Choroid plexus epithelial cell (primary cell): ENCODE measurements at places on chromosomes 13 and 19.

DNA sequence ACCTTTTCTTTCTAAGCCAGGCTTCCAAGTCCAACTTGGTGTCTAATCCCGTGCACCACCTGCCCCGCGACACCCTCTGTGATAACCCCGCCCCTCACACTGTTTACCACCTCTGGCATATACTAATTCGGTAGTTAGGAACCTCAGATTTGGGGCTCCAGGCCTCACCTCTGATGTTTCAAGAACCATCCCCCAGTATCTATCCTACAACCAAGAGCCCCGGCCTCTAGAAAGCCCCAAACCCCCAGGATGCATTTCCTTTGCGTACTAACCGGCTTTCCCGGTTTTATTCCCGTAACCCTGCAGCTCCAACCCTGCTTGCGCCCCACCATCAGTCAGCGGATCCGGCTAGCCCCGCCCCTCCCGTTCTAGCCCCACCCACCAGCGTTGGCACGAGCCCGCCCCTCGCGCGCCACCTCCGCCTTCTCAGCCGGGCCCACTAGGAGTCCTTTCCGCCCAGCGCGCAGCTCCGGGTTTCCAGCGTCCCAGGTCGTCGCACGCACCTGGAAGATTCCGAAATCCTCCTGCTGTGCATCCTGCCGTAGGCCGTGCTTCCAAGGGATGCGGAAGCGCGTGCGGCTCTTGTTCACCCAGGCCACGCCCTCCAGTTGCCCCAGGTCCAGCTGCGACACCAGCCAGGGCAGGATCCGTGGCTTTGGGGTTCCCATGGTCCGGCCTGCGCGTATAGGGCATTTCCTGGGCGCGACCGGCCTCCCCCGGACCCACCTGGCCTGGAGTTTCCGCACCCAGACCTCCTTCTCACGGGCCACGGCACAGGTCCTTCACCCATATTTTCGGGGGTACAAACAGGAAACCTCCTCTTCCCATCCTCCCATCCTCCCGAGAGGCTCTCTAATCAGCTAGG is 1.3 kb downstream of the IRF3 start:
- DNase-seq, result peak; percentile 80

GRCh38 chr13:47826471-47826870 is 174.6 kb downstream of the SUCLA2 start:
- peak; percentile 94 for DNase-seq

GRCh38 chr19:57263244-57263741 is 17.0 kb upstream of the ZNF460 start:
- no peak for DNase-seq

- DNase-seq, result peak; percentile 50
Observed at GRCh38 chr19:10074153-10074552, 12.0 kb upstream of the SHFL start.

DNA sequence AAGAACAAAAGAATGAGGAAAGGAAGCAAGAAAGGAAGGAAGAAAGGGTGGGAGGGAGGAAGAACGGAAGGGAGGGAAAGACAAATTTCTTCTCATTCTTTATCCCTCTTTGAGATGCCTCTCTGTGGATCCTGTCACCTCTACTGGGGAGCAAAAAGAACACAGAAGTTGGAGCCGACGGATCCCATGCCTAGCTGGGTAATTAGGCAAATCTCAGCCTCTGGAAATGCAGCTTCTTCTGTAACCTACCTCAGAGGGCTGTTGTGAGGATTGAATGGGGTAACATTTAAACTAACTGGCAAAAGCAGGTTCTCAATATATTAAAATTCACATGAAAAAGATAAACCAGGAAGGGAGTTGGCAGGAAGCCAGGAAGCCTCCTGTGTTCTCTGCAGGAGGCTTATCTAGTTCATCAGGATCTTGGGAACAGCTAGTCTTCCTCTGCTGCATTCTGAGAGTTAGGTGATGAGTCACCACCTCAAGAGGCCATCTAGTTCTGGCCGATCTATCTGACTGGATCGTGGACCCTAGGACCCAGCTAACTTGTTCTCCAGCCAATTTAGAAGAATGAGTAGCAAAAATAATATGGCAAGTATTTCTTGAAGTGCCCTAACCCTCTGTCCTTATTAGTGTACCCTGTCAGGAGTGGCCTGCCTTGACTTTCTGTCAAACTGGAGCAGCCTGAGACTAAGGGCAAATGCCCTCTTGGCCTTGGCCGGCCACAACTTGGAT is 15.2 kb upstream of the CPB2 start:
- peak; percentile 72 for DNase-seq

GRCh38 chr13:56187331-56187730 is 953.4 kb upstream of the PRR20A start:
- DNase-seq, result no peak

GRCh38 chr13:99075268-99076191 is 97.7 kb upstream of the DOCK9 start:
- DNase-seq, result no peak

- DNase-seq, result no peak
Observed at GRCh38 chr19:41297628-41298347, 12.2 kb upstream of the CCDC97 start.

DNA sequence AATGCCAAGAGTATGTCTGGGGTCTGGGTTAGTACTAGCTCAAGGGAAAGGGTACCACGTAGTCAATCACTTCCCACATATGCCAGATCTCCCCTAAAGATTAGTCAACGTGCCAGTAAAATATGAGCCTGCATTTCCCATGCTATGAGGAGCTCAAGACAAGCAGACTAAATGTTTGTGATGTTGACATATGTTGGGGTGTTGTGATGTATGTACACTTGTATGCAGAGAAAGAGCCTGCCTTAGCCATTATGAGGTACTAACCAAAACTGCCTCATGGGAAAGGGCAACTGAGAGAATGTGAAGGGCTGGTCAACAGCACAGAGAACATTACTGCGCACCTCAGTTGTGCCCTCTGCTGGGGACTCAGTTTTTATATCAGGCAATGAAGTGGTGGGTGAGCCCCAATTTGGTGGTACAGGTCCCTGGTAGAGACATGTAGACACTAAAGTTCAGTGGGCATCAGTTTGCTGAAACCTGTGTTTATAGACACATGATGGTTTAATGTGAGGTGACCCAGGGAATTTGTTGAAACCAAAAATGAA is 287.0 kb downstream of the DCT start:
- peak; percentile 63 for DNase-seq

DNA sequence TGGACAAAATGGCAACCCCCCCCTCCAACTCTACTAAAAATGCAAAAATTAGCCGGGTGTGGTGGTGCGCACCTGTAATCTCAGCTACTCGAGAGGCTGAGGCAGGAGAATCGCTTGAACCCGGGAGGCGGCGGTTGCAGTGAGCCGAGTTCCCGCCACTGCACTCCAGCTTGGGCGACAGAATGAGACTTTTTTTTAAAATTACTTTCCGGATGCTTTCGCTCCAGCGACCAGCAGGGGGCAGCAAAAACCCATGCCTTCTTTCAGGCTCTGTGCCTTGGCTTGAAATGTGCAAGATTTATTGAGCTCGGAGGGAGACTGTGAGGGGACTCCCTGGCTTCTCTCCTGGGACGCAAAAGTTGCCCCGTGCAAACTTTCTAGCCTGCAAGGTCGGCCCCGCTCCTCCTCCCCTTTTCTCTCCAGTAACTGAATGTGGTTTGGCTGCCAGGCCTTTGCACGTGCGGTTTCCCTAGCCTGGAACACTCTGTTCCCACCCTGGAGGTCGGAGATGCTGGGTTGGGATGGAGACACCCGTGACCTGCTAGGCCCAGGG is 61.4 kb upstream of the NFIC start:
- DNase-seq, result peak; percentile 73

GRCh38 chr13:98232456-98232855 is 55.4 kb upstream of the RNF113B start:
- peak; percentile 32 for DNase-seq

GRCh38 chr19:958967-959855 is 24.9 kb upstream of the WDR18 start:
- peak; percentile 58 for DNase-seq

DNA sequence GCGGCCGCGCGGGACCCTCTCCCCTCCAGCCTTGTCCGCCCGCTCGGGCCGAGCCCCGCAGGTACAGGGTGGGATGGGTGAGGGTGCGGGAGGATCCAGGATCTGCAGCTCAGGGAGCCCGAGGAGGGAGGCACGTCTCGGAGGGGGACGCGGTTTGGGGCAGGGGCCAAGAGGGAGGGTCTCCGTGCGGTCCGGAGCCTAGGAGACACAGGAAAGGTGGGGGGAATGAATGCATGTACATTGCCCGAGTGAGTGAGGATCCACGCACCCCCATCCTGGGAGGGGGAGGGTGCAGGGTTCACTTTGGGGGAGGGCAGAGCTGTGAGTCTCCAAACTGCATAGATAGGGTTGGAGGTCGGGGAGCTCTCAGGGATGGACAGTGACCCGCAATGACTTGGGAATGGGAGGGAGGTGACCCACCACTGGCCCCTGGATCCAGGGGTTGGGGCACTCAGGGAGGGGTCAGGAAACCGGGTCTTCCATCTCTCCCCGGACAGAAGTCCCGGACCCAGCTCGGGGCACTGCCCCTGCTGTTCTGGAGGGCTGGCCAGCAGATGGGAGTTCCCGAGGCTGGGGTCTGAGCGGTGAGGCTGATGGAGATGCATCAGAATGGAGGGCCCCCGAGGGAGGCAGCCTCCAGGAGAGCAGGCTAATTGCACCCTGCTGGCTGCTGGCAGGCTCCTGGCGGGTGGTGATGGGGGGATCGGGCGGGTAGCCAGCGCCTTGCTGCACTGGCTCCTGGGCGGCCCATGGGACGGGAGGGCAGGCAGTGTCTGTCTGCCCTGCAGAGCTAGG is 547 bp downstream of the KCNN1 start:
- DNase-seq, result no peak

DNA sequence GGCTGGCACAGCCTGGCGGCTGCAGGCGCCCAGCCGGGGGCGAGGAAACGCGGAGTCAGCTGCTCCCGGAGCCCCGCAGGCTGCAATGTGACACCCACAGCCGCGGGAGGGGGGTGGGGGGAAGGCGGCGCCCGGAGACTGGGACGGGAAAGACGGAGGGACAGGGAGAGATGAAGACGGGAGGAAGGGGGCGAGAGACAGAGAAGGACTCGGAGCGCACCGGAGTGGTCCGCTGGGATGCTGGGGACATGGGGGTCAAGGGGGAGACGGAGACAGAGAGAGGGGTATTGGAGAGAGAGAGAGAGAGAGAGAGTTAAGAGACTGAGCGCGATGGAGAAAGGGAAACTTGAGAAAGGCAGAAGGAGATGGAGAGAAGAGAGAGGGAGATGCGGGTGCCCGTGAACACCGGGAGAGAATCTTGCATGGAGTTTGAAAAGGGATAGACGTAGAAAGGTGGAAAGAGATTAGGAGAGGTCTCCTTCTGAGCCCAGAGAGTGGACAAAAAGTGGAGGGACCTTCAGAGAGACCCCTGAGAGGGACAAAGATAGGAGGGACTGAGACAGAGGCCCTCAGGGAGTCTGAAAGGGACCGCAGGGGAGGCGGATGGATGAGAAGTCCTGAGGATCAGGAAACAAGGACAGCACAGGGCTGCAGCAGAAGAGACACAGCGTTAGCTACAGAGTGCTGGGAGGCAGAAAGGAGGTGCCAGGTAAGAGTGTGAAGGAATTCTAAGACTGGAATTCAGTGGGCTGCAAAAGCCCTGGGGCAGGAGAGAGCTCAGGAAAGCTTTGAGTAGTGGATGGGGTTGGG is 1.0 kb downstream of the SCN1B start:
- peak; percentile 44 for DNase-seq

DNA sequence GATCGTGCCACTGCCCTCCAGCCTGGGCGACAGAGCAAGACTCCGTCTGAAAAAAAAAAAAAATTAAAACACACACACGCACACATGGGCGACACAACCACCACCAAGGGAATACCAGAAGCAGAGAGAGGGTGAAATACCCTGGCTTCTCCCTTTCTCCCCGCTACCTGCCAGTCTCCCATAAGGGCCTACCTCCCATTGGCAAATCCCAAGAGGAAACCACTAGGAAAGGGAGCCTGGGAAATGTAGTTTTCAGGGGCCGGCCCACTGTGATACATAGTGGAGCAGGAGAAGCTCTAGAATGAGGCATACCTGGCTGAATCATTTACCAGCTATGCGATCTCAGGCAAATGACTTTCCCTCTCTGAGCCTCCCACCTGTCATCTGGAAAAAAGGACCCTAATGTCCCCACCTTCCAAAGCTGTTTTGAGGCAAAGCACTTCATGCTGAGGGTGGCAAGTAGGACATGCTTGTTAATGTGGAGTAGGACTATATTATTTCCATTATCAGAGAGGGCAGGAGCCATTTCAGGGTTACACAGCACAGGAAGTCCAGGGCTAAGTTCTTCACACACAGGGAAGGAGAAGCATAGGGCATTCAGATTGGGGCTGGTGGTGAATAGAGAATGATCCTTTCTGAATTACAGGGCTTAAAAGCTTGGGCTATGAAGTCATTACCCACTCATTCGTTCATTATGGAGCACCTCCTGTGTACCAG is 14.3 kb upstream of the HNRNPUL1 start:
- no peak for DNase-seq

DNA sequence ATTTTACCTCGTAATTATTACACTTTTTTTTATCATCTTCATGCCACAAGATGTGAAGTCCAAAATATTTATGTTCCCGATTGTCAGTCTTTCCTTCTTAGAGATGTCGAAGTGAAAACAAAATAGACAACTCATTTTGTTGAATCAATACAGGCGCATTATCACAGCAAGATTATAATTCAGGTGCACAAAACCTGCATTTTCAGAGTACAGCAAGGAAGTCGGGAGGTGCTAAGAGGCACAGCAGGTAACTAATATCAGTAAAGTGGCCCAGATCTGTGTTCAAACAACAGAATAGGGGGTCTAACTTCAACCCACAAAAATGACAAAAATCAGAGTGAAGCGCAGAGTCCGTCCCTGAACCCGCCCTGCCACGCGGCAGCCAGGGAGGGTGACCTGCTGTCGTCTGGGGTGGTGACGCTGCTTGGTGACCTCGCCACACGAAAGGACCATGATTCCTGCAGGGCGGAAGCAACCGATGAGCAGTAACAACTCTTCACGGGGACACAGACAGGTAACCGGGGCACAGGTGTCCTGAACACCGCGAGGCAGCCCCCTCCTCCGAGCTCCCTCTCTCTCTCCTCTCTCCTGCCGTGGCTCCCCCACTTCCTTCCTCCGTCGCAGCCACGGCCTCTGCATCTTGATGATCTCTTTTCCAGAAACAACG is 50.9 kb upstream of the SPACA7 start:
- DNase-seq, result no peak

DNA sequence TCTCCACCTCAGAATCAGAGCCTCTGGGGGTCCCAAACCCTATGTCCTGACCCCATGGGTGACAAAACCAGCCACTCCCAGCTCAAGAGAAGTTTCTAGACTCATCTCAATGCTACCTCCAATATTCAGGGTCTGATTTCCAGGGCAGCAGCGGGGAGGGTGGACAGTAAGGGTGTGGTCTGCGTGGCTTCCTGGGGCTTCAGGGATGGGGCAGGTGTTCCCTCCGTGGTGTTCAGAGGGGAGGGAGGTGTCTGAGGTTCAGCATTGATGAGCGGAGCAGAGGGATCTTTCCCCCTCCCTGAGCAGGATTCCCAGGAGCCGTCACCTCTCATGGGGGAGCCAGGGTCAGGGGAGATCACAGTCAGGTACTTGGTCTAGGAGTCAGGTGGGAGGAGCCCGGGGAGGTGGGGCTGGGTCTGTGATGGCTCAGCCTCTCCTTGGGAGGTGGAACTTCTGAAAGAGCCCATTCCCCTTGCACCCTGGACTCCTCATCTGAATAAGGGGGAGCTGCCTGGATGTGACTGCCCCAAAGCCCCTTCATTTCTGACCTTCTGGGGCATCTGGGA is 2.9 kb downstream of the LILRA2 start:
- DNase-seq, result no peak

- DNase-seq, result no peak
Observed at GRCh38 chr13:94210816-94211215, 268.7 kb downstream of the DCT start.
